ENCODE measurements at places on chromosomes 4 and X.

DNA sequence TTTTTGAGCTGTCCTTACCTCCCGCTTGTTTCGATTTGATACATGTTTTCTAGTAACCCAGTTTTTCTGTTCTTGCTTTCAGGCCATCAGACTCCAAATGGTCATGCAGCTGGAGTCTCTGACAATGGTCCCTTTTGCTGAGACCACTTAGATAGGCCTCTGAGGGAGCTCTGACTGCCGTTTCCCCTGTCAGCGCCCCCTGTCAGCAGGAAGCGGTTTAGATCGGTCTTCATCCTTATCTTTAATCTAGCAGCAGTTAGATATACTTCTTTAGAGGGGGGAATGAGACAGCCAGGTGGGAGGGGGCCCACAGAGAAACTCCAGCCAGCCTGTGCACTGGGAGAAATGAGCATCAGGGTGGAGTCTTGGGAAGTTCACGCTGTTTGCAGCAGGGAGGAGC, 457.9 kb downstream of the GPAT3 start:
- no peak for DNase-seq

DNA sequence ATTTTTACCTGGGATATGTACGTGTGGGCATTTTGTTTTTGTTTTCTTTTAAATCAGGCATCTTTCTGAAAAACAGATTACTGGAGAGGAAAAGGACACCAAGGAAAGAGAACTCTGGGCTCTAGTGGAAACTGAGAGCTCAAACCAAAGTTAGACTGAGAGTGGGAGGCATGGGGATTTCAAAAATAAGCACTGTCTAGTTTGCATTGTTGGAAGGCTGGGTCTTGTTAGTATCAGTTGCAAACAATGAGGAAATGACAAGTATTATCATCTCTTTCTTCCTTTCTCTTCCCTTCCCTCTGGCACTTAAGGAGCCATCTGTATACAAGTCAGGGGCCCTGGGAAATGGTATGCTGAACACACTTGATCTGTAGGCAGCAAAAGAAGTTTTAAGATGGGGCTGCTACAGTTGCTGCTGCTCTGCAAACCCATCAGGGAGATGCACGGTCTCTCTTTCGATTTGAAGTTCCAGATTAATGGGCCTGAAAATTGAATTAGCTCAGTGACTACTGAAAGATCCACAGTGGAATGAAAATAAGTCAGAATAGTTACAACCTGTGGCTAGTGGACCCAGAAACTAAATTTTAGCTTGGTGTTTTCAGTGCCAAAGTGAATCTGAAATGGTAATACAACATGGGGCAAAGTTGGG, 48.0 kb upstream of the GRXCR1 start:
- no peak for DNase-seq

GRCh38 chr4:83356899-83357661, 22.4 kb upstream of the HPSE start:
- no peak for DNase-seq

DNA sequence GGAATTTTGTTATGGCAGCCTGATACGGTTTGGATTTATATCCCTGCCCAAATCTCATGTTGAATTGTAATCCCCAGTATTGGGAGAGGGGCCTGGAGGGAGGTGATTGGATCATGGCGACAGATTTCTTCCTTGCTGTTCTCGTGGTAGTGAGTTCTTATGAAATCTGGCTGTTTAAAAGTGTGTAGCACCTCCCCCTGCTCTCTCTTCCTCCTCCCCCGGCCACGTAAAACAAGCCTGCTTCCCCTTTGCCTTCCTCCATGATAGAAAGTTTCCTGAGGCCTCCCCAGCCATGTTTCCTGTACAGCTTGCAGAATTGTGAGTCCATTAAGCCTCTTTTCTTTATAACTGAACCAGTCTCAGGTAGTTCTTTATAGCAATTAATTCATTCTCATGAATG, 37.9 kb downstream of the SUPT20HL2 start:
- no peak for DNase-seq

DNA sequence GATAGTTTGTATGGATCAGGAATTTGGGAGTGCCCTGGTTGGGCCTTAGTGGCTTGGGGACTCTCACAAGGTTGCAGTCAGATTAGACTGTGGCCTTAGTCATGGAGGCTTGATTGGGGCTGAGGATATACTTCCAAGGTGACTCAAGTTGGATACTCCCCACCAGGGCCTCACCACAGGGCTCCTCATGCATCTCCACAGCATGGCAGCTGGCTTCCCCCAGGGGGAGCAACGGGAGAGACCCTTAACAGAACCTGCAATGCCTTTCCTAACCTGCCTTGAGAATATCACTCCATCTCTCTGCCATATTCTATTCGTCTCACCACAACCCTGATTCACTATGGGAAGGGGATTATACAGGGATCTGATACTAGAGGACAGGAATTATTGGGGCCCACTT, 161.9 kb downstream of the RELL1 start:
- no peak for DNase-seq

DNA sequence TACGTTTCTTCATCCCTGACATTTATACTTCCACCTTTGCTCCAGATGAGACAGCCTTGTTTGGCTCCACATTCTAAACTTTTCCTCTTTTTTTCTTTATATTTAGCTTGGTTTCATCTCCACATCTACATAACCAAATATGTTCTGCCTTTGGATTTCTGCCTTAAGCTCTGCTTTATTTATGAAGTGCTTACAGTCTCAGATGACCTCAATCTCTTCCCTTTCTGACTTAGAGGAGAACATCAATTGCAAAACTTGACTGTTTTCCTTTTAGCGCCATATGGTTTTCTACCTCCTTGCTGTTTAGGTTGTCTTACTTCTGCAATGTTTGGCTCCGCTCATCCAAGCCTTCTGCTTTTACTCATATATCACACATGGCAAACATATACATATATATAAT, 7.5 kb downstream of the ASB5 start:
- DNase-seq = no peak

GRCh38 chr4:114178392-114178791, 198.9 kb upstream of the ARSJ start:
- DNase-seq = no peak

GRCh38 chr4:161359491-161359890, 804.3 kb downstream of the FSTL5 start:
- DNase-seq = no peak

DNA sequence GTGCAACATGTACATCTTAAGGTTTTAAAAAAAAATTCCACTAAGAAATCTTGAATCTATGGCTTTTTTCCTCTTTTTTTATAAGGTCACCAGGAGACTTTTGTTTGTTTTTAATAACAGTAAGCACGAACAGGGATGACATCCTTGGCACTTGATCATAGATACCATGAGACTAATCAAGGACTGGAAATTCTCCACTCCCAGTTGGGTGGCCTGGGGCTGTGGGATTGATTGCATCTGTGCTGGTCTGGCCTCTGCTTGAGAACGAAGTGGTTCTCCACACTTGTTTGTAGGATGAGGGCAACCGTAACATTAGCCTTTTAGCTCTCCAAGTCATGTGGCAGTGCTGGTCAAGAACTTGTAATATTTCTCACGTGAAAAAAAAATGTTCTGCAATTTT, 35.4 kb downstream of the SNX25 start:
- DNase-seq = no peak

- DNase-seq = no peak
These were observed 54.1 kb downstream of the PHF8 start for GRCh38 chrX:53990171-53990570.

DNA sequence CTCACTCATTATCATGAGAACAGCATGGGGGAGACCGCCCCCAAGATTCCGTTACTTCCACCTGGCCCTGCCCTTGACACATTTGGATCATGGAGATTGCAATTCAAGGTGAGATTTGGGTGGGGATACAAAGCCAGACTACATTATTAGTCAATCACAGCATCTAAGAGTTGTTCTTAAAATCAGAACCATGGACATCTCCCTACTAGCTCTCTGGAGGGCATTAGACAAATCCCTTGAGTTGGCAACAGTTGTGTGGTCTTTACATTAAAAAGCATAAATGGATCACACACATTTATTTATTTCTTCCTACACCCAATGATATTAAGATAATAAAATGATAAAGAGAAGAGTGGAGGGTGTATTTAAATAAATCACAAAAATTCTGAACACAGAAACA, 262.8 kb upstream of the VCX start:
- DNase-seq = no peak

- DNase-seq = no peak
These were observed 342.8 kb upstream of the NDST4 start for GRCh38 chr4:115456231-115456630.

- no peak for DNase-seq
These were observed 66.9 kb downstream of the STOX2 start for GRCh38 chr4:183971929-183972490.

- no peak for DNase-seq
These were observed 187.7 kb downstream of the RAP1GDS1 start for GRCh38 chr4:98448908-98449307.

- no peak for DNase-seq
These were observed 526.1 kb upstream of the PABPC4L start for GRCh38 chr4:134727696-134728095.

- no peak for DNase-seq
These were observed 195.1 kb upstream of the ATP6AP2 start for GRCh38 chrX:40385682-40386081.

- DNase-seq = no peak
These were observed 523.4 kb downstream of the ADGRL3 start for GRCh38 chr4:61723492-61723891.

DNA sequence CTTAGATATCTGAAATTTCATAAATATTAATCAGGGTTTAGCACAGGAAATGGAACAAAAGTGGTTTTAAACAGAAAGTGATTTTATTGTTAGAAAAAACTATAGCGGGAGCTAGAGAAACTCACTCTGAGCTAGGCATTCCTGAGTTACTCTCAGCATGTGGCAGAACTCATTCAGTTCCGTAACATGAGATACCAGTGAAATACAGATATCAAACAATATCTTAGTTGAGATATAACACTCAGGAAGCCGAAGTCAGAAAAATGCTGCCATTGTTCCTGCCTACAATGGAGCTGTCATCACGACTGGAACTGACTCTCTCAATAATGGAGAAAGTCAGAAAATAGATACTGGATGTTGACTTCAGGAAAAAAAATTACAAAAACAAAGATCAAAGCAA, 1428.7 kb downstream of the PCDH18 start:
- DNase-seq = no peak

DNA sequence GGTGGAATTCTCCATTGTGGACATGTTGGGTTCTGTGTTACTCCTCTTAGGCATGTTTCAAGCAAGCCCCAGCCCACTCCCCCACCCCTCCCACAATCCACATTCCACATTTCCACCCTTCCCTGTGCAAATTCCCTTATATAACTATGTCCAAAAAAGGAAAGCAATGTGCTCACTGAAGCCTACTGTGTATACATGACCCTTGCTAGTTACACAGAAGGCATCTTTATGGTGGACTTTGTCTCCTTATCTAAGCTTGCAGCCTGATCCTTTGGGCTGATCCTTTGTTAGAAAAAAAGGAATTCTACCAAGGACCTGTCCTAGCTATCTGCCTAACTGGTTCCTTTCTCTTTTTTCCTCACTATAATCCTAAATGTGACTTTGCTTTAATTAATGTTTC, 796.8 kb downstream of the NLGN4X start:
- DNase-seq = no peak

- no peak for DNase-seq
These were observed 2.5 kb downstream of the CCDC110 start for GRCh38 chr4:185468999-185469398.

DNA sequence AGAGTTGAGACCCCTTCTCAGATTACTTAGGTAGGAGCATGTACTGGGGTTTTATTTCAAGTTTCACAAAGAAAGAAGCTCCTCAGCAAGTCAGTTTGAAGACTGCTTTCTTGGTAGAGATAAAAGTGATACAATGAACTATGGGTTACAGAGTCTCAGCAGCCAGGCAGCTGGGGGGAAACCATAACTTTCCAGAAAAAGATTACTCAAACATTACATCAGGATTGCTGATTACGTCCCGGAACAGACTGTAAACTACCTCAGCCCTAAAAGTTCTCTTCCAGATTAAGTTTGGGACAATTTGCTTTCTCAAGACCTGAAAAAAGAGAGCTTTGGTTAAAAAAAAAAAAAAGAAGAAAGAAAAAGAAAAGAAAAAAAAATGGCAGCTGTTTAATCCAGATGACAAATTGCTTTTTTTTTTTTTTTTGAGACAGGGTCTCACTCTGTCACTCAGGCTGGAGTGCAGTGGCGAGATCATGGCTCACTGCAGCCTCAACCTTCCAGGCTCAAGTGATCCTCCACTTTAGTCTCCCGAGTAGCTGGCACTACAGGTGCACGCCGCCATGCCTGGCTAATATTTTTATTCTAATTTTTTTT, 16.6 kb downstream of the SAT1 start:
- no peak for DNase-seq

DNA sequence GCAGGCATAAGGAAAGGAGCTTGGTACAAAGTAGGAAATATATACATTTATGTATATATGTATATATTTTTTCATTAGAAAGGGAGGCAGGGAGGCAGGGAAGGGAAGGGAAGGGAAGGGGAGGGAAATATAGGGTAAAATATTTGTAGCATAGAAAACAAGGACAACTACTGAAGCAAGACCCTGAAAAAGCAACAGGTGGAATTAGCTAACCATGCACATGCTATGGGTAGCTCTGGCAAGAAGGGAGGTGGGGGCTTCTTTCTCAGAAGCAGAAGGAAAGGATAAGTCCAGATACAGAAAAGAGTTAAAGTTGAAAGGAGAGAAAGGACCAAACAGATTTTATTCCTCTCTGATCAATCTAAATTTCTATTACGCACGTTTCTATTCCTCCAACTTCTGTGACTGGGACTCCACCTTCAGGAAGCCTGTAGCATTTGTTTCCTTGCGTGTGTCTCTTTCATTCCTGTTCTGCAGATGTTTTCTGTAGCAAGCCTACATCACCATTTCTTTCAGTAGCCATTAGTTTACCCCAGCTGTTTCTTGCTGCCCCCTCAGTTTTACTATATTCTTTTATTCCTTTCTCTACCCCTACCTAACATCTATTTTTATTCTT, 82.9 kb downstream of the OR13H1 start:
- DNase-seq = no peak

- no peak for DNase-seq
These were observed 691 bp downstream of the MAGED1 start for GRCh38 chrX:51893931-51894696.

DNA sequence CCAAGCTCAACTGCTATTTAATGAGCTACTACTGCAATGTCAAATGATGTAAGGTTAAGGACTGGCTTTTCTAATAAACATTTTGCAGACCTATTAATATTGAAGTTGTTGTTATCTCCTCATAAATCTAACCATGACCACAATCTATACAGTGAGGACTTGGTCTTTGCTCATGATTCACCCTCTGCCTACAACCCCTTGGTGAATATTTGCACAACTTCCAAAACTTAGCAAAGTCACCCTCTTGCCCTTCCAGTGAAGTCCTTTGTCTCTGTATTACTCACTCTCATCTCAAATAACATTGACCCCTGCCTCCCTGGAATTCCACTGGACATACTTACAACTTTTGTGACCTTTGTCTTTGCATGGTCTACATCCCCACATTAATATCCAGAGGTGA, 204.5 kb downstream of the KCNIP4 start:
- no peak for DNase-seq

DNA sequence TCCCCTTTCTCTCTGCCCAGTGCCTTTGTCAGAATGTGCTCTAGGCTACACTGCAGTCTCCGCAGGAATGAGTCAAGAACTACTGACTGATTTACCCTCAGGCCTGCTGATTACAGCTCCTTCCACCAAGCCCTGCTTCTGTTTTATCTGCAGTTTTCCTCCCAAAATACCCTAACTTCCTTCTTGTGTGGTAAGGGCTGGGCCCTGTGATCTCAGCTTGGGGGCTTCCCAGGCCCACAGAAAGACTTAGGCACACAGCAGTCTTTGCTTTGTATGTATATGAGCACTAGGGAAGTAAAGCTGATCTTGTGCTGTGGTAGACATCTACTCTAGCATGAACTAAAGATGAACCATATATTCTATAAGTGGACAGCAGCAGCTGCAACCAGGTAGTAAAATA, 18.8 kb downstream of the PAK3 start:
- DNase-seq = no peak

Data from T-helper 1 cell (primary cell).